ENCODE measurements at places on chromosomes 4 and X. TPM values are rescaled to one million over a fixed set of nuclear protein-coding genes. Genes with fewer than 3 reads are reported as not detected.

- H3K27me3 ChIP-seq = peaks cover 4% of the 10 kb centered on the region
- DNase-seq = peak; percentile 39
- H3K4me1 ChIP-seq = no peaks in the 10 kb centered on the region
These were observed 15.0 kb downstream of the CFAP99 start for GRCh38 chr4:2433609-2434350.

GK gene
- total RNA-seq = 46.3 TPM

DNA sequence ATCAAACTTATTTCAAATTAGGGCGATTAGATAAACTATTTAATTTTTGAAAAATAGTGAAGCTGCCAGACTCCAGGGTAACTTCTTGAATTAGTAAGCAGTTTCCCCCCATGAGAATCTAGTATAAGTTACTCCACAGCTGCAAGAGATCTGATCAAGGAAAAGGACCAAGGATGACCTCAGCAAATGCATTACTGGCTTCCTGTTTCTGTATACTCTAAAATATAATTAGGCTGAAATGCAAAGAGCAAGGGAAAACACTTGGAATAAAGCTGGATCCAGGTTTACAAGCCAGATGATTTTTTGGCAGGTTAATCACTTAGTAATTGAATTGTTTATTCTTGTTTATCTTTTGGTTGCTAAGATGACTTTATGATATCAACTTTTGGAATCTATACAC, 13.4 kb upstream of the P2RY10 start:
- no peaks in the 10 kb centered on the region for H3K36me3 ChIP-seq
- H3K27me3 ChIP-seq = no peaks in the 10 kb centered on the region
- H3K4me1 ChIP-seq = no peaks in the 10 kb centered on the region

DNA sequence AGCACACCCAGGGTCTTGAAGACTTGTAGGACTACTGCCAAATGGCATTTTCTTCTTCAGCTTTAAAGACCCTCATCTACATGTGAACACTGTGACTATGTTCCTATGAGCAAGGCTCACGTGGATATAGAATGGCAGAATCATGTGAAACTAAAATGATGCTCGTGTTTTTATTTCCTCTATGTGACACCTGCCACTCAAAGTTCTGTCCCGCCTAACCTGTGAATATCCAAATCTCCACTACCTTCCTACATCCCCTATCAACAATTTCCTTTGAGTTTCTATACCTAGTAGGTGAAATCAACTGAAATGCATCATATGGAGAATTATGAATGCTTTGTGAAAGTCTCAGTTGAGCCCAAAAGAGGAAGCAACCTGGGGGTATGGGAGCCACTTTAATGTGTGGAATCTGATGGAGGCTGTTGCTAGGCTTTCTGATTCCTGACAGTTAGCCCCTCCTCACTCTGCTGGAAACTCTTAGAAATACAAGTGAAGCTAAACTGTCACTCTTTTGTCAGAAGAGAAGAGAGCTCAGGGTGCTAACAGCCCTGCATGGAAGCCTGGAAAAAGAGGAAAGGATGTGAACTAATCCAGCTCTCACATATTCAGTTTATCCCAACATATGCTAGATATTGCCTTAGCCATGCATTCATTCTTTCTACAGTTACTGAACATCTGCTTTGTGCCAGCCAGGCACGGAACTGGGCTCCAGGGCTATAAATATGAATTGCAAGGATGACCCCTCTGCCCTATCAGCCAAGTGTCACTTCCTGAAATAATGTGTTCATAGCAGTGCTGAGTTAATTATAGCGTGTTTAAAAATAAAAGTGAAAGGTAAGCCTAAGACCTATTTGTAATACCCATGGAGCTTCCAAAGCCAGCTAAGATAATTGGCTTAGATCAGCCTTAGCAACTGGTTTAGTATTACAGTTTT, 11.0 kb downstream of the LHFPL1 start:
- no peak overlapping the region for H3K4me3 ChIP-seq
- no peak overlapping the region for H3K27ac ChIP-seq
- H3K4me1 ChIP-seq = no peaks in the 10 kb centered on the region
- no peaks in the 10 kb centered on the region for H3K36me3 ChIP-seq

GRCh38 chr4:67344594-67345380, 200.5 kb downstream of the CENPC start:
- no peaks in the 10 kb centered on the region for H3K4me1 ChIP-seq
- DNase-seq = no peak
- H3K27me3 ChIP-seq = no peaks in the 10 kb centered on the region
- no peak overlapping the region for H3K27ac ChIP-seq

DNA sequence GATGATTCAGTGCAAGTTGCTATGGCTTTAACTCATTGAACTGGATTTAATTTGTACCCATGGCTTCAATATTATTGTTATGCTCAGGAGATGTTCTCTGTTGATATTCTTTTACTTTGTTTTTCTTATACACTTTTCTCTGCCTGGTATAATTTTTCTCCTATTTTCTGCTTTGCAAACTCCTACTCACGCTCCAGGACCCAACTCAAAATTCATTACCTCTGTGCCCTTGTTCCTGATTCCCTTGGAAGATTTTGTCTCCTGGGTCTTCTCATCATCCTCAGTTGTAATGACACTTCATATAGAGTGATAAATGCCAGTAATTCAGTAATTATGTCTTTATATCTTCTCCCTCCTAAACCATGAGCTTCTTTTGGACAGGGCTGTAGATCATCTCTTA, 259.9 kb upstream of the JADE1 start:
- H3K27ac ChIP-seq = no peak overlapping the region
- H3K27me3 ChIP-seq = no peaks in the 10 kb centered on the region
- no peaks in the 10 kb centered on the region for H3K36me3 ChIP-seq
- no peak overlapping the region for H3K4me3 ChIP-seq
- no peak for DNase-seq

ANK2 gene
- 14.0 TPM for total RNA-seq

DNA sequence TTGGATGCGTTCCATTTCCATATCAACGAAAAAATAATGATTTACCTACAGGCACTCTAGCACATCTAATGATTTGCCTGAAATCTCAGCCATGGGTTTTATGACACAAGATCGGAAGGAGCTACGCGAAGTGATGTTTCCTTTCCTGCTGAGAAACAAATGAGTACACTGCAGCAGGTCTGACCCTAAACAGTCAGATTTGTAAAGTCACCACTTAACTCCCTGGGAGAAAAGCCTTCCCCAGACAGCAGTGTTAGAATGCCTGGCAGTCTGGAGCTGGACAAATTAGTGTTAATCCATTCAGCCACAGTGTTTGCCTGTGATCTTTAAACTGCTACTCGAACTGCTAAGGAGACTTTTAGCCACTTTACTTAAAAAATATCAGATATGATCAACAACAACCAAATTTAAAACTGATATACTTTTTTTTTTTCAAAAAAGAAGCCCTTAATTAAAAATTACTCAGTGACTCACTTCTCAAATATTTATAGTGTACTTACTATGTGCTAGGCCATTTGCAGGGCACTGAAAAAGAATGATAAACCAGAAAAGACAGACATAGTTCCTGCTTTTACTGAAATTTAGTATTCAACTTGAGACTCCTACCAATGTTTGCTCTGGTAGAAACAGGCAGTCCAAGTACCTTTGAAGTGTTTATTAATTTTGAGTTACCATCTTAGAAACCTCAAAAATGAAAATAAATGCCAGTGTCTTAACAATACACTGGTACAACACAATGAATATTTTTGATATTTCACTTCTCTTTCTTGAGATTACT, 104.5 kb downstream of the SHISA3 start:
- no peak overlapping the region for H3K4me3 ChIP-seq
- H3K27me3 ChIP-seq = no peaks in the 10 kb centered on the region
- H3K4me1 ChIP-seq = no peaks in the 10 kb centered on the region
- DNase-seq = no peak
- peaks cover 31% of the 10 kb centered on the region for H3K36me3 ChIP-seq

GRCh38 chr4:163243297-163243981, 76.7 kb upstream of the NAF1 start:
- no peak for DNase-seq
- H3K27me3 ChIP-seq = no peaks in the 10 kb centered on the region
- no peaks in the 10 kb centered on the region for H3K36me3 ChIP-seq

TCEAL6 gene
- not detected for total RNA-seq

SMC1A gene
- total RNA-seq = 52.0 TPM

PHKA1 gene
- total RNA-seq = 3.9 TPM

IL2 gene
- total RNA-seq = not detected

- no peak overlapping the region for H3K27ac ChIP-seq
- H3K4me1 ChIP-seq = no peaks in the 10 kb centered on the region
- DNase-seq = no peak
- no peak overlapping the region for H3K4me3 ChIP-seq
- peaks cover 10% of the 10 kb centered on the region for H3K36me3 ChIP-seq
These were observed 13.8 kb downstream of the CYP4V2 start for GRCh38 chr4:186205156-186205555.

DNA sequence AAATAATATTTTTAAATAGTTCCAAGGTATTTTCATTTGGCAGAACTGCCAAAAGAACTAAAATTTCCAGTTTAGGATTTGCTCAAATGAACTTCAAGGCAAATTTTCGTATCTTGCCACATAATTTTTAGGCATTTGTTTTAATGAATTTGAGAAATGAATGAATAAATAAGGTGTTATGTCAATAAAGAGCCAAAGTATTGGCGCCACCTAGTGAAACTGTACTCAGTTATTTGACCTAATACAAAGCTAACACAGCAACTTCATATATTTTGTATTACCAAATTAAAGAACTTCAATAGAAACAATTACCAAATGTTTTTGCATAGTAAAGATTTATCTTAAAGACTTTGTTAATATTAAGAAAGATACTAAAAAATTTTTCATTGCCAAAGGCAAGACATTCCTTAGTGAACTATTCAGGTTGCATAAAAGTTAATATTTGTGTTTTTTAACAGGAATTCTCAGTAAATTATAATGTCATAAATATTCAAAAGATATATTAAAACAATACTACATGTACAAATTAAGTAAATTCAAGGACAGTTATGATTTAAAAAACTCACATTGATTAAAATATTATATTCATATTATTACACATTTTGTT, 50.3 kb downstream of the STPG2 start:
- no peak for DNase-seq
- H3K4me1 ChIP-seq = no peaks in the 10 kb centered on the region
- no peaks in the 10 kb centered on the region for H3K27me3 ChIP-seq
- no peak overlapping the region for H3K27ac ChIP-seq

All from lower lobe of right lung (tissue), 2 donors.